CD4-positive, alpha-beta T cell (primary cell): ENCODE measurements at places on chromosomes 3 and 15.

DNA sequence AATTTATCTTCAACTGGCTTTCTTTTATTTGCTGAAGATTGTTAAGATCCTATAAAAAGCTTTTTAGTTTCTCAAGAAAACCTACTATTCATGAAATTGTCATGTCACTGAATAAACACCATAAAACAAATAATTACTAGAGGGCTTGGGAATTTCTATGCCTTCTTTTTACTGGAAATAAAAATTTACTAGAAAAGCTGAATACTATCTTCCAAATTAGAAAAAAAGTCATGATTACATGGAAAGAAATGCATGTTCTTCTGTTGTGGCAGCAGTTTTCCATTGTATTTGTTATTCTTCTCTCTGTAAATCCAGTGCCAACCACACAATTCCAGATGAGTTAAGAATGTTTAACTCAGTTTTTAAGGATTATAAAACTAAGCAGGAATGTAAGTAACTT is 153.8 kb downstream of the RAP2B start:
- no peak for DNase-seq

GRCh38 chr15:36449084-36449661 is 130.3 kb upstream of the CDIN1 start:
- DNase-seq, result no peak

- no peak for DNase-seq
Measured at GRCh38 chr3:62134061-62134496, 239.3 kb downstream of the FEZF2 start.

DNA sequence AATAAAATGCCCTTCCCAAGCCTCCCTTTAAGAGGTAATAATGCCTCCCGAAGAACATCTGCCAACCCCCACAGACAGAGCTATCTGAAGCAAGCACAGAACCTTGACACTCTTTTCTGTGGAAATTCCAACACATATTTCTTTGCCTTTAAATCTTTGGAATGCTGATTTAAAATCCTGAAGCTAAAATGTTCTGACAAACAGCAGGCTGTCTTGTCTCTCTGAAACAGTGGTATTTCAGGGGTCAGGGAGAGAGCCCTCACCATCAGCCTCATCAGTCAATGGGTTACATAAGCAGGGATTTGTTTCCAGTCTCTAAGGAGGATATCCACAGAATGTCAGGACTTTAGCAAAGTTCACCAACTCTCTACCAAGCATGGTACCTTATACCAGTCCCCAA is 27.8 kb upstream of the ARHGEF3 start:
- no peak for DNase-seq

GRCh38 chr3:3675186-3675585 is 124.0 kb upstream of the LRRN1 start:
- no peak for DNase-seq

DNA sequence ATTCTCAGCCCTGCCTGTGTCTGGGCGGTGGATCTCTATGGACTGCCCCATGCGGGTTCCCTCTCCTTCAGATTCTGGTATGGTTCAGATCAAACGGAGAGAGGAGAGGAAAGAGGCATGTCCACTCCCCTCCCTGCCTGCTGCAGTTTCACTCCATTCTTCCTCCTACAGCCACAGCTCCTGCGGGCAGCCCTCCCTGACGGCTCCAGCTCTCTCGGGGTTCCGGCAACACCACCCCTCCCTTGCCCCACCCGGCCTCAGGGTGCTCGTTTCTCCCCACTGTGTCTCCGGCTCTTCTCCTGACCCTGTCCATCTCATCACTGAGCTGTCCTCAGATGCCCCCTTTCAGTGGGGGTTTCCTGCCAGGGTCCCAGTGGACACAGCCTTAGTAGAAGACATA is 13.9 kb downstream of the TRH start:
- DNase-seq, result no peak

DNA sequence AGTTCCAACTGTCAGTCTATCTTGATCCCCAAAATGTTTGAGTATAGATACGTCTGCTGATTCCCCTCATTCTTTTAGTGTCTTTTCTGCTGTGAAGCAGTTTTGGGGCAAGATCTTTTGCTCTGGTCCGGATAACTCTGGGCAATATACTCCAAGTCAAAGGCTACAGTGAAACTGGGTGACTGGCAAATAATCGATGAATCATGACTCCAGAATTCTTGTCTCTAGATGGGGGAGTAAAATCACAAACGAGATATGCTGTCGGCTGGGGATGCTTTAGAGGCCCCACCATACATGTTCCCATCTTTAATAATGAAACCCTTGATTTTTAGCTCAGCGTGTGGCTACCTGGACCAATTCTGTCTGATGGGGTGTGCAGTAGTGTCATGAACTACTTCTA is 76.5 kb downstream of the KLF13 start:
- no peak for DNase-seq

DNA sequence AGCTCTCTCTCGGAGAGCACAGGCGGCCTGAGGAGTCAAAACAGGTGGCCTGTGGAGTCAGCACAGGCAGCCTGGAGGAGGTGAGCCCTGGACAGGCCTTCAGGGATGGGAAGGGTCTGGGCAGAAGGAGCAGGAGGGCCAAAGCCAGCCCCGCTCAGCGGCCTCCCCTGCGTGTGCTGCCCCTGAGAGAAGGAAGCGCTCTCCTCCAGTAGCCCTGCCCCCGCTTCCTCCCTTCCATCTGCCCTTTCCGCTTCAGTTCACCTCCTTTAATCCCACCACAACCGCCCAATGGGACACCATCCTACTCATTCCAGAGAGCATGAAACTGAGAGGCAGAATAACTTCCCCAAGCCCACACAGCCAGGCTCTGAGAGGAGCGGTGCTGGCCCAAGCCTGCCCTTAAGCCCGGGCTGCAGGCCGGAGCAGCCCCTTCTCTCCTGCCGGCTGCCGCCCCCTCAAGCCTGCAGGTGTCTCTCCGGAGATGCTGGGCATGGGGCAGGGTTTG is 3.2 kb upstream of the NR2E3 start:
- no peak for DNase-seq

DNA sequence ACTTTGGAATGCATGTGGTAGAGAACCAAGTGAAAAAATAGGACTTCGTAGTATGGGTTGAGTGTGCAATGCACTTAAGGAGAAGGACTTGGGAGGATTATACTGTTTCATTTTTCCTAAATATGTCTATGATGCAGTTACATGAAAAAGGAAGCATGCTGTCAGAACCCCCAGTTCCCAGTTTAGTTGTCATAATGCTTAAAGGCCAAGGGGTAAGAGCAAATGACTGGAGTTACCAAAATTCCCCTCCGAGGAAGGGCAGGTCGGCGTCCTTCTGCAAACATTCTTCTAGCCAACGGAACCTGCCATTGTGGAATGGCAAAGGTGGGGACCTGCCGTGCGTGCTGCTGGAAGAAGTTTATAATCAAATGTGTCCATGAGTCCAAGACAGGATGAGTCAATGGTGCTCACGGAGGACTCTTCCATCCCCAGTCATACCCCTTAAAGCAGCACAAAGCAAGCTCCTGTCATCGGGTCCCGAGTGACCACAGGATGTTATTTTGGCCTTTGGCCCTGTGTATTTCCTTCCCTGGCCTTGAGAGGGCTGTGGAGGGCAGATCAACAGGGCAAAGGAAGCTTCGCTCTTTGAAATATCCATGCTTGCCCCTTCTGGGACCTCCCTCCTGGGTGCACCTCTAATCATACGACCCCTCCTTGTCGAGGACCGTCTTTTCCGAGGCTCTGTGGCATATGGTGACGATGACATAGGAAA is 93.2 kb downstream of the SLCO3A1 start:
- DNase-seq, result no peak

- DNase-seq, result no peak
Measured at GRCh38 chr3:134312072-134312872, 61.6 kb upstream of the RYK start.
